NCI-H2081 treated with DMSO at 0.1 percent for 48 hours (cell line): ENCODE measurements at places on chromosomes 16 and 17.

GRCh38 chr16:20411055-20411454, 1.7 kb downstream of the ACSM5 start:
- no peak for DNase-seq

DNA sequence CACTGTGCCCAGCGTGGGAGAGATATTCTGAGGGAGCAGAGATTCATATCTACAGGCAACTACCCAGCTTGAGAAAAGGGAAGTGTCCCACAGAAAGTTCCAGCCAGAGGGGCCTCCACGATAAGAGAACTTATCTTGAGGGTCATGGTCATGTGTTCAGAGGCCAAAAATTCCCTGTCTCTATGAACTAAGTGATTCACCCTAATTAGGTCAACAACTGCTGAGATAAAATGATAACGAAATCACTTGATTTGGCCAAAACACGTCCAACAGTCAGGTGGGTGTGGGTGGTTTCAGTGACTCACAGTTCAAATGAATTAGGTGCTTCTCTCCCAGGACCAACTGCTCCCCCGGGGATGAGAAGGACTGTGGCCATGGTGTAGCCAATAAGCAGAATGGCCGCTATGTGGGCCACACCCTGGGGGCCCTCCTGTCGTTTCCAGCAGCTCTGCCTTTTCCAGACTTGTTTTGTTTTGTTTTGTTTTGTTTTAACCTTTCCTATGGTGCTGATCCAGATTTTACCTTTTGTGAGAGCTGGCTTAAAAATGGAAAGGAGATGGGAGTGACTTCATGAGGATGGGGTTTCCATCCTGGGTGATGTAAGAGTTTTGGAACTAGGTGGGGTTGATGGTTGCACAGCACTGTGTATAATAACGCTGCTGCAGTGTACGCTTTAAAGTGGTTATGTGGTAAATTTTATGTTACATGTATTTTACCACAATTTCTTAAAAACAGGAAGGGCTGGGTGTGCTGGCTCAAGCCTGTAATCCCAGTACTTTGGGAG, 8.7 kb downstream of the DNAI2 start:
- no peak for DNase-seq

- DNase-seq: no peak
Measured at GRCh38 chr17:50190293-50190602, 11.2 kb downstream of the COL1A1 start.

DNA sequence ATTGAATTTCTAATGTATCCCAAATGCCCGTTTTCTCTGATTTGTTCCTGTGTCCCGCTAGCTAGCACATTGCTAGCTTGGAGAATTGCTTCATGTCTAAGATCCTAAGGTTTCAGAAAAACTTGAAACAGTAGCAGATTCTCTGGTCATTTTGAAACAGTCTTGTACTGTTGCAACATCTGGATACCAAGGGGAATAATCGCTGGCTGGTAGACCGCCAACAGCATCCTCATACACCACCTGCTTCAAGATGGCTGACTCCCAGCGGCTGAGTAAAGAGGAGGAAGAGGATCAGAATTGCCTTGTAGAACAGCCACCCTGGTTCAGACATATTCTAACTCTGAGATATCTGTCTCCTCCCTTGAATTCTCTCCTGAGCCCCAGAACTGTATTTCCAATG, 226.7 kb upstream of the ELAC2 start:
- DNase-seq: no peak

DNA sequence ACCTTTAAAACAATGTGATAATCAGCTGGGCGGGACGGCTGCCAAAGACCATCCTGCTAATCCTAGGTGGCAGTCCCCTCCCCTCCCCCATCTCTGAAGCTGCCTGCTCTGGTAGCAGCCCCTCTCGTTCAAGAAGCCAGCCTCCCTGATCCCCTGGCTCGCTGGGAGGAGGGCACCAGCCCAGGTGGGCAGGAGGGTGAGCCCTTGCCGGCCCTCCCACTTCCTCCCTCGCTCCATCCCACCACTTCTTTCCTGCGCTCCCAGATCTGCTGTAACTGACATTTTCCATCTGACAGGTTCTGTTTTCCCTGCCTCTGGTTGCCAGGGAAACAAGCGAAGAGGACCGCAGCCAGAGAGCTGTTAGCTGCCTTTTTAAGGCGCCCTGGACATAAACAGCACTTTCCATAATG, 155.7 kb upstream of the TNRC6C start:
- peak; percentile 24 for DNase-seq

- DNase-seq: no peak
Measured at GRCh38 chr17:77930780-77931768, 27.4 kb upstream of the TNRC6C start.

- no peak for DNase-seq
Measured at GRCh38 chr16:51880776-51881175, 666.2 kb downstream of the TOX3 start.

DNA sequence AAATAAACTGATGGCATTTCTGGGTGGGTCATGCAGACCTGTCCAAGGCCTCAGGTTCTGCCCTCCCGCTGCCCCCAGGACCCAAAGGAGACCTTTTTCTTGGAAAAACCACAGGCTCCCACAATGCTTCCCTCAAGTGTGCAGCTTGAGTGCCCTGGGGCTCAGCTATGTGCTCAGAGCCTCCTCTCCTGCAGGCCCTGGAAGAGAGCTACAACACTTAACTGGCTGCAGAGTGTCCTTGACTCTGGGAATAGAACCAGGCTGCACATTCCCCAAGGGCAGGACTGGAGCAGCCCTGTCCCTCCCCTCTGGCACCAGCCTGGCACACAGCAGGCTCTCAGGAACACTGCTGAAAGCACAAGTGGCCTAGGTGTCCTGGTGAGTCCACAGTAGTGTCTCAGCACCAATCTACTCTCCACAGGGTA, 4.8 kb upstream of the SREBF1 start:
- no peak for DNase-seq

DNA sequence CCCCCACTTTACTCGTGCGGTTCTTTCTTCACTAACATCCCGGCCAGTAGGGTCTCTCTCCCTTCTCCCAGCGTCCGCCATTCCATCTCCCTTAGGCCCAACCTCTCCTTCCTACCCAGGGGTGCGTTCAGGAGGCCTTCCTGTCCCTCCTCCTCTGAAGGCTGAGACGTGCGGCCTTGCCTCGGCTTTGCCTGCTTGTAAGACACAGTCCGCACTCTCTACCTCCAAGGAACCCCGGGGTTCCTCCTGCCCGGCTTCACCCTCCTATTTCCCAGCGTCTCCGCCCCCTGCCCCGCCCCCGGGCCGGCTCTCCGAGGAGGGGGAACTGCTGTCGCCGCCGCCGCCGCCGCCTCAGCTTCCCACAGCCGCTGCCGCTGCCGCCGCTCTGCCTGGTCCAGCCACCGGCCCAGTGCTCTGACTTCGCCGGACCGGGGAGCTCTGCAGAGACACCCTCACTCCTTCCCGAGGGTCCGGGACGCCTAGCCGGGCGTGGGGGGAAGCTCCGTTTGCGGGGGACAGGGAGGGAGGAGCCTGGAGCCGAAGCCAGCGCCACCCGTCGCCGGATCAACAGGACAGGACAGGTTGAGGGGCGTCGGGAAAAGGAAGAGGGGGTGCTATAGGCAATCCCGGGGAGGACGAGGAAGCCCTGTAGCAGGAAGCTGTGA, 1.2 kb upstream of the FGF11 start:
- DNase-seq: no peak

DNA sequence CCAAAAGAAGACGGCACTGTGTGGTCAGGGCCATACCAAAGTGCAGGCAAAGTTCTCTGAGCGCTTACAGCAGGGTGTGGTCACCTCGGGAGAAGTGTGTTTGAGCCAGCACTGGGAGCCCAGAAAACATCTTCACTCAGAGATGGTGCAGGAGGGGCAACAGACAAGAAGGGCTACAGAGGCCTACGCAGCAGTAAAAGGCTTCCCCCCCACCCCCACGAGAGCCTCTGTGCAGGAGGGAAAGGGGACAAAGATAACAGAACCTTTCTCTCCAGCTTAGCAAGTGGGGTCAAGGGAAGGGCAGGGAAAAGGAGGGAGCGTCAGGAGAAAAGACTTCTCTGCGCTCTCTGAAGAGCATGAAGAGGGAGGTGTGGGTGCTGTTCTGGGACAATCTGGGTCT, 2.8 kb downstream of the VAT1 start:
- no peak for DNase-seq

- DNase-seq: no peak
Measured at GRCh38 chr17:45325810-45326209, 9.0 kb upstream of the MAP3K14 start.

GRCh38 chr17:75738218-75738802, 17.1 kb downstream of the ITGB4 start:
- DNase-seq: no peak

DNA sequence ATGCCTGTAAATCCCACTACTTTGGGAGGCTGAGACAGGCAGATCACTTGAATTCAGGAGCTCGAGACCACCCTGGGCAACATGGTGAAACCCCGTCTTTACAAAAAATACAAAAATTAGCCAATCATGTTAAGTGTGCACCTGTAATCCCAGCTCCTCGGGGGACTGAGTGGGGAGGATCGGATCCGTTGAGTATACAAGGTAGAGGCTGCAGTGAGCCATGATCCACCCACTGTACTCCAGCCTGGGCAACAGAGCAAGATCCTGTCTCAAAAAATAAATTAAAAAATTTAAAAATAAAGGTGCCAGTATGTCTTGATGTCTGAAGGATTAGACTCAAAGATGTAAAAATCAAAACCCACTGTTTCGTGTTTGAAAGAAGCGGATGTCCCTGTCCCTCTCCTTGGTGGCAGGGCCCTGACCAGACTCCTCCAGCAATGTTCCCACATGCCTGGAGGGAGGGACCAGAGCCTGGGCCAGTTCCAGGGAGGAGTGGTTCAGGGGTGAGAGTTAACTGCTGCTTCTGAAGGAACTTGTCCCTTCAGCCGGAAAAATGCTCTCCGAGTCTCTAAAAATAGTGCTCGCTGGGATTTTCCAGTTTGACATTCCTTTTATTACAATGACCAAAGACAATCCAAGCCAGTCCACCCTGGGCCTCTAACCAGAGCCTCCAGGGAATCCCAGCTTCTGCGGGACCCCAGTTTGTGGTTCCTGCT, 9.4 kb upstream of the CMTM4 start:
- no peak for DNase-seq

GRCh38 chr17:79775632-79776031, 2.3 kb upstream of the CBX2 start:
- no peak for DNase-seq

GRCh38 chr16:31351942-31352325, 3.0 kb upstream of the ITGAX start:
- no peak for DNase-seq

DNA sequence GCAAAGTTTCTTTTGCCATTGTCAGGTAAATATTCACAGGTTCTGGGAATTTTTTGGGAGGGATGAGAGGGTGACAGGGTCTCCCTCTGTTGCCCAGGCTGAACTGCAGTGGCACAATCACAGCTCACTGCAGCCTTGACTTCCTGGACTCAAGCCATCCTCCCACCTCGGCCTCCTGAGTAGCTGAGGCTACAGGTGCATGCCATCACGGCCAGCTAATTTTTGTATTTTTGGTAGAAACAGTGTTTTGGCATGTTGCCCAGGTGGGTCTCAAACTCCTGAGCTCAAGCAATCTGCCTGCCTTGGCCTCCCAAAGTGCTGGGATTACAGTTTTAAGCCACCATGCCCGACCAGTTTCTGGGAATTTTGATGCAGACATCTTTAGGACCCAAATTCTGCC, 53.0 kb downstream of the IQCK start:
- no peak for DNase-seq

GRCh38 chr16:27476240-27476639, 73.5 kb downstream of the GTF3C1 start:
- no peak for DNase-seq

GRCh38 chr17:13776027-13776551, 174.4 kb upstream of the HS3ST3A1 start:
- no peak for DNase-seq

- DNase-seq: no peak
Measured at GRCh38 chr17:29179232-29180033, 765 bp downstream of the MYO18A start.

- no peak for DNase-seq
Measured at GRCh38 chr17:32904891-32905290, 23.1 kb upstream of the TMEM98 start.

DNA sequence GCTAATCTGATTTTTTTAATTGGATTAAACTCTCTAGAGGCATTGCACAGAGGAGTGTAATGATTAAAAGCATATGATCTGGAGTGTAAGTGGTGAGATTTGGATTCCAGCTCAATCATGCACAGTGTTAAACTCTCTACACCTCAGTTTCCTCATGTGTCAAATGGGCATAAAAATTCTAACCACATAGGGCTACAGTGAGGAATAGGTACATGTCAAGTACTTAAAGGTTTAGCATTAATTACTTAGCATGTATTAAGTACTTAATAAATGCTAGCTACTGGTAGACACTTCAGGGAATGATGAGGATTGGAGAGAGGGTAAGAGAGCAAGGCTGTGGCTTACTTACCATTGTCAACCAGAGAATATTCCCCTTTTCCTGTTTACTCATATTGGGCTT, 17.1 kb downstream of the ERI2 start:
- DNase-seq: no peak

- DNase-seq: no peak
Measured at GRCh38 chr17:50816271-50816670, 19.1 kb upstream of the WFIKKN2 start.

DNA sequence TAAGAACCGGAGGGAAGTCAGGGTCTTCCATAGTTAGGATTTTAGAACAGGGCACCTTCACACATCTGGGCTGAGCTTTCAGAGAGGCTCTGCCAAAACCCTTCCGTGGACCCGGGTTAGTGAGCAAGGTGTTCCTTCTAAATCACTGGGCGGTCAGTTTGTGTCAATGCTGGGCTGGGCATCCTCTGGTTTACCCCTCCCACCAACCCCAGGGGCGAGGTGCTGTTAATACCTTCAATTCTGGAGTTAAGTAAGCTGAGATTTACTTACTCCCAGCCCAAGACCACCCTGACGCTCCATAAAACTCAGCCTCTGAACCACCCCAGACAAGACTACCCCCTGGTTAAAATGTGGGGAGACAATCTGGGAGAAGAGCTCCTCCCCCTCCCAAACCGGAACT, 1.0 kb downstream of the TMEM92 start:
- no peak for DNase-seq

DNA sequence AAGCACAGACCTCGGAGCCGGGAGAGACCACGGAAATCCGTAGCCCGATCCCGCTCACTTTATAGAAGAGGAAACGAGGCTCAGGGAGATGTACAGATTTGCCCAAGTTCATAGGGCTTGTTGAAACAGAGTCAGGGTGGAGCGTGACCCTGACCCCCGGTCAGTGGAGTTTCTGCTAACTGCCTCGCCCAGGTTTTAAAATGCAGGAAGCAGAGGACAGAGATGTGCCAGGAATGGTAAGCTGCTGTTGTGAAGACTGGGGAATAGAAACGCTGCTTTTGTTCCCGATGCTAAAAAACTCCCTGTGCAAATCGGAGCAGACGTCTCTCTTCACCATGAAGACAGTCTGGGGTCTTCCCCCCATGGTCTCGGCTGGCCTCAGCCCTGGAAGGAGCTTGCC, 403.0 kb downstream of the SEC14L1 start:
- no peak for DNase-seq

- no peak for DNase-seq
Measured at GRCh38 chr17:73490851-73491250, 153.4 kb downstream of the SDK2 start.

GRCh38 chr17:63931981-63932561, at the start of gene CD79B:
TSS of gene CD79B (minus strand) at chr17:63932331. CDS start at chr17:63932261, 70 bp downstream.
- DNase-seq: no peak
